ENCODE measurements at places on chromosomes 2 and 18. TPM values are rescaled to one million over a fixed set of nuclear protein-coding genes. Genes with fewer than 3 reads are reported as not detected.

- H3K36me3 ChIP-seq = peaks cover 6% of the 10 kb centered on the region
- H3K4me1 ChIP-seq = peaks cover 6% of the 10 kb centered on the region
- DNase-seq = no peak
- peak overlapping the region; percentile 81 for H3K4me3 ChIP-seq
Measured at GRCh38 chr2:84515788-84516187, 510 bp upstream of the DNAH6 start.

- H3K27me3 ChIP-seq = peaks cover 41% of the 10 kb centered on the region
- no peaks in the 10 kb centered on the region for H3K36me3 ChIP-seq
- H3K4me1 ChIP-seq = no peaks in the 10 kb centered on the region
- no peak overlapping the region for H3K27ac ChIP-seq
Measured at GRCh38 chr2:2183176-2183575, 147.9 kb downstream of the MYT1L start.

The DCC gene
- total RNA-seq = not detected

The ELOA2 gene
- not detected for total RNA-seq

GRCh38 chr2:196549052-196549451 lies 90.5 kb upstream of the CCDC150 start:
- no peaks in the 10 kb centered on the region for H3K4me1 ChIP-seq
- no peak overlapping the region for H3K4me3 ChIP-seq
- H3K36me3 ChIP-seq = no peaks in the 10 kb centered on the region
- H3K27me3 ChIP-seq = no peaks in the 10 kb centered on the region

The DSG1 gene
- total RNA-seq = not detected

The C2orf78 gene
- total RNA-seq = not detected

DNA sequence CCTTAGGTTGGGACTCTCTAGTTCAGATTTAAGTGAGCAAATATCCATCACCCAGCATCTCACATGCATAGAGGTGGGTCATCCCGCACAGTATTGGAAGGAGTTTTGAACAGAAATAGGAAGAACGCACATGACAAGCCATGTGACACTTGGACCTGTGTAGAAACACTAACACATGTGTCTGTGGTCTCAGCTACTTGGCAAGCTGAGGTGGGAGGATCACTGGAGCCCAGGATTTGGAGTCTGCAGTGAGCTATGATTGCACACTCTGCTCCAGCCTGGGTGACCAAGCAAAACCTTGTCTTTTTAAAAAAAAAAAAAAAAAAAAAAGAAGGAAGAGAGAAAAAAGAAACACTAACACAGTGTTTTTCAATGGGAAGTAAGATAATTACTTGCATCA lies 5.4 kb upstream of the MTCL1 start:
- DNase-seq = no peak
- H3K4me3 ChIP-seq = no peak overlapping the region
- H3K27ac ChIP-seq = no peak overlapping the region
- H3K27me3 ChIP-seq = no peaks in the 10 kb centered on the region
- peaks cover 12% of the 10 kb centered on the region for H3K4me1 ChIP-seq

The CDH7 gene
- total RNA-seq = not detected

- no peak overlapping the region for H3K27ac ChIP-seq
- DNase-seq = no peak
- no peaks in the 10 kb centered on the region for H3K27me3 ChIP-seq
- H3K36me3 ChIP-seq = peaks cover 80% of the 10 kb centered on the region
- H3K4me3 ChIP-seq = no peak overlapping the region
Measured at GRCh38 chr18:9133225-9133624, 3.4 kb upstream of the ANKRD12 start.

The TTC32 gene
- 18.2 TPM for total RNA-seq

- no peaks in the 10 kb centered on the region for H3K27me3 ChIP-seq
- H3K36me3 ChIP-seq = no peaks in the 10 kb centered on the region
- H3K4me1 ChIP-seq = peaks cover 6% of the 10 kb centered on the region
- no peak overlapping the region for H3K27ac ChIP-seq
- no peak for DNase-seq
Measured at GRCh38 chr2:127003070-127003800, 103.7 kb downstream of the BIN1 start.

The DYSF gene
- total RNA-seq = 2.0 TPM

DNA sequence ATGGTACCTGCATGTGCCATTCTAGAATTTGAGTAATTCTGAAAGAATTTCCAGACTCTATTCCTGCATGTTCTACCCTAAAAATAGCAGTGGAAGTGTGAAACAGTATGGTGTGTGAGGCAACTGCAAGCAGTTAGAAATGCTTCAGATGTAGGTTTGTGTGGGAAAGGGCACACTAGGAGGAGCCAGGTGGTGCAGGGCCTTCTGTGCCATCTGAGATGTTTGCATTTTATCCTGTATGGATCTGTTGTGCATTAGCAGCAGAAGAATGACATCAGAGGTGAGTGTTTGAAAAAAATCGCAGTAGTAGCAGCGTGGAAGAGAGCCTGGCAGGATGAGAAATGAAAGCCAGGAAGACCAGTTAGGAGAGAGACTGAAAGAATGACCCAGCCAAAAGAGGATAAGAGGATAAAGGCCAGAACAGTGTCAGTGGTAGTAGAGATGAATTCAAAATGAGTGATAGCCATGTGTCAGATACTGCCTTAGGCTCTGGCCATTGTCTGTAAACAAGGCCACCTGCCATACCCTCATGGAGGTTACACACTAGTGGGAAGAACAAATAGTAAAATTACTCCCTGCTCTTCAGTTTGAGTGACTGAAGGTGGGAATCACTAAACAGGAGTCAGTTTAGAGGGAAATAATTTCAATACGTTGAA lies 142.2 kb downstream of the PKP4 start:
- DNase-seq = peak; percentile 20
- H3K4me1 ChIP-seq = peaks cover 13% of the 10 kb centered on the region
- H3K27ac ChIP-seq = no peak overlapping the region
- no peak overlapping the region for H3K4me3 ChIP-seq
- no peaks in the 10 kb centered on the region for H3K27me3 ChIP-seq

DNA sequence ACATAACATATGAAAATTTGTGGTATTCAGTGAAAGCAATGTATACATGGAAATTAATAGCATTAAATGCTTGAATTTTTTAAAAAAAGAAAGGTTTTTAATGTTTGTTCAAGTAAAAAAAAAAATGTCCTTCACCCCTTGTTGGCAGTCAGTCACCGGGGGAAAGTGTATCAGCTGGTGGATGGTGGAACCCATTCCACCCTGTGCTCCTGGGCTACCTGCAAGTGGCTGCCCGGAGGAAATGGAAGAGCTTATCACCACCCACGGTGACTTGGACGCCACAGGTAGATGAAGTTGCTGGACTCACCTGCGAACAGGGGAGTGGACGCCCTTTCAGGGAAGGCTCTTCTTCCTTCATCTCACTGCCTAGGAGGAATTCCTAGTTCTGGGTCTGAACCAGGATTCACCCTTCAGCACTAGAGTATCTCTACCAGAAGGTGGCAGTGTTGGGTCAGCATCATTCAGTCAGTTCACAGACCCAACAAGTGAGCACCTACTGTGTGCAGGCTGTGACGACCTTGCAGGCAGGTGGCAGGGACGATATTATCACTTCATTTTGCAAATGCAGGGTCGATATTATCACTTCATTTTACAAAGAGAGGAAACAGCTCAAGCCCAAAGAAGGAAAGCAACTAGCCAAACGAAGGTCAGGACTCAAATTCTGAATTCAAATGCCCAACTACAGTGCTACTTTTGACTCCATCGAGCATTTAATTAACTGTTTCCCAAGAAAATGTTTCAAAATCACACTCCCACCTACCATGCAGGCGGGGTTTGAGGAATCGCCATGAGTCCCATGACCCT lies 35.8 kb downstream of the CIB4 start:
- H3K4me3 ChIP-seq = no peak overlapping the region
- H3K27ac ChIP-seq = no peak overlapping the region
- H3K27me3 ChIP-seq = peaks cover 85% of the 10 kb centered on the region
- no peaks in the 10 kb centered on the region for H3K36me3 ChIP-seq

GRCh38 chr2:127094509-127095366 lies 12.2 kb downstream of the BIN1 start:
- no peaks in the 10 kb centered on the region for H3K27me3 ChIP-seq
- peak; percentile 53 for DNase-seq
- H3K4me1 ChIP-seq = peaks cover 32% of the 10 kb centered on the region
- H3K27ac ChIP-seq = peak overlapping the region; percentile 39
- peaks cover 7% of the 10 kb centered on the region for H3K36me3 ChIP-seq

- H3K4me3 ChIP-seq = no peak overlapping the region
- no peaks in the 10 kb centered on the region for H3K36me3 ChIP-seq
- no peaks in the 10 kb centered on the region for H3K27me3 ChIP-seq
- DNase-seq = no peak
- H3K4me1 ChIP-seq = peaks cover 6% of the 10 kb centered on the region
Measured at GRCh38 chr2:170503971-170504809, 210.9 kb upstream of the SP5 start.

- no peak for DNase-seq
- H3K4me1 ChIP-seq = no peaks in the 10 kb centered on the region
- no peaks in the 10 kb centered on the region for H3K27me3 ChIP-seq
- H3K4me3 ChIP-seq = no peak overlapping the region
- H3K27ac ChIP-seq = no peak overlapping the region
Measured at GRCh38 chr2:72848436-72849137, 22.8 kb upstream of the EXOC6B start.

- no peaks in the 10 kb centered on the region for H3K27me3 ChIP-seq
- no peaks in the 10 kb centered on the region for H3K4me1 ChIP-seq
- no peak for DNase-seq
Measured at GRCh38 chr2:86211033-86211795, 12.0 kb downstream of the MRPL35 start.

The INPP4A gene
- total RNA-seq = 21.5 TPM

The SFT2D3 gene
- 3.6 TPM for total RNA-seq

GRCh38 chr2:19349911-19350677 lies 8.3 kb downstream of the OSR1 start:
- no peaks in the 10 kb centered on the region for H3K4me1 ChIP-seq
- H3K36me3 ChIP-seq = peaks cover 18% of the 10 kb centered on the region
- DNase-seq = peak; percentile 20
- H3K27ac ChIP-seq = no peak overlapping the region

The SERPINB12 gene
- total RNA-seq = not detected

The NRP2 gene
- total RNA-seq = 10.3 TPM

DNA sequence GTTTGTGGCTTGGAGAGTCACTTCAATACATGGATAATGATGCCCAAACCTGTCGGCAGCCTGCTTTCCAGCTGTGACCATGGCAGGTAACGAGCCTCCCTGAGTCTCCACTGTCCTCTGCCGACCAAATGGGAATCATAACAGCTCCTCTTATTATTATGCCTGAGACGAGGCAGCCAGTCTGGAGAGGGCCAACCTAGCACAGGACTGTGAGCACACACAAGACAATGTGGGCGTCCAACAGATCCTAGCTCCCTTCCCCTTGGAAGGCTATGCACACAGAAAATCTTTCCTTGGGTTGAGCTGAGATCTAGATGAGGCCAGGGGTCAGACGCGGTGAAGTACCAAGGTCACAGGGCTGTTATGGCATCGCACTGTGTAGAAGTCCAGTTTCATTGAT lies 890 bp upstream of the SLC4A3 start:
- no peaks in the 10 kb centered on the region for H3K4me1 ChIP-seq
- no peaks in the 10 kb centered on the region for H3K36me3 ChIP-seq
- peak overlapping the region; percentile 75 for H3K4me3 ChIP-seq
- no peak overlapping the region for H3K27ac ChIP-seq
- peaks cover 10% of the 10 kb centered on the region for H3K27me3 ChIP-seq

- no peak overlapping the region for H3K27ac ChIP-seq
- no peak overlapping the region for H3K4me3 ChIP-seq
- H3K36me3 ChIP-seq = peaks cover 22% of the 10 kb centered on the region
- H3K4me1 ChIP-seq = peaks cover 18% of the 10 kb centered on the region
- H3K27me3 ChIP-seq = no peaks in the 10 kb centered on the region
Measured at GRCh38 chr2:17763641-17764333, 9.8 kb downstream of the GEN1 start.

DNA sequence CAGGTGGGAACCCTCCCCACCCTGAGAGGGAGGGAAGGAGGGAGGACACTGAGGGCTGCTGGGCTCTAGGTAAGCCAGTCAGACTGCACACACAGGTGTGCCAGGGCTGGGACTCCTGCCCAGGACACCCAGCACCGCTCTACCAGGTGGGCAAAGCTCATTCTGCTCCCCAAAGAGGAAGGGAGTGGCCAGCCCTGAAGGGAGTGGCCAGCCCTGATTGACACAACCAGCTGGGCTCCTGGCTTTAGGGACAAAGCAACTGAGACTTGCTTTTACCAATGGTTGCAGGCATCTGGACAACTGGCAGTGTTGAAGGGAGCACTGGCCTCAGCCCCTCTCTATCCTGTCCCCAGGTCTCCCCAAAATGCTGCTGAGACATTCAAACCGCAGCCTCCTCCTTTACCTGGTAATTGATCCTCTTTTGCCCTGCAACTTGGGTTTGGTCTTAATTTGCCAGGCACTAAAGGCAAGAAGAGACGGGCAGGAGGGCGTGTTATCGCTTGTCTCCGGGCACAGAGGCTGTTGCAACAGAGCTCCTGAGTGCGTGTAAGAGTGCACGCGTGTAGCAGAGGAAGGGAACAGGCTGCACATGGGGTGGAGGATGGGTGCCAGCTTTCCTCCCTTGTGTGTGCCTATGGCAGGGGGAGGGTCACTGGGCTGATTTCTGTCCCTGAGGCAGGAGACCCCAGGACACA lies 14.5 kb upstream of the FOSL2 start:
- peak overlapping the region; percentile 61 for H3K4me3 ChIP-seq
- H3K27ac ChIP-seq = peak overlapping the region; percentile 70
- H3K27me3 ChIP-seq = no peaks in the 10 kb centered on the region
- peaks cover 29% of the 10 kb centered on the region for H3K4me1 ChIP-seq
- no peaks in the 10 kb centered on the region for H3K36me3 ChIP-seq
- peak; percentile 93 for DNase-seq

GRCh38 chr2:28406276-28407096 lies 13.8 kb downstream of the FOSL2 start:
- no peak overlapping the region for H3K4me3 ChIP-seq
- H3K4me1 ChIP-seq = peaks cover 40% of the 10 kb centered on the region
- no peaks in the 10 kb centered on the region for H3K36me3 ChIP-seq
- H3K27ac ChIP-seq = peak overlapping the region; percentile 85

GRCh38 chr18:24381126-24381525 lies 16.5 kb downstream of the OSBPL1A start:
- no peak overlapping the region for H3K4me3 ChIP-seq
- no peaks in the 10 kb centered on the region for H3K27me3 ChIP-seq
- peaks cover 9% of the 10 kb centered on the region for H3K36me3 ChIP-seq
- peaks cover 6% of the 10 kb centered on the region for H3K4me1 ChIP-seq

DNA sequence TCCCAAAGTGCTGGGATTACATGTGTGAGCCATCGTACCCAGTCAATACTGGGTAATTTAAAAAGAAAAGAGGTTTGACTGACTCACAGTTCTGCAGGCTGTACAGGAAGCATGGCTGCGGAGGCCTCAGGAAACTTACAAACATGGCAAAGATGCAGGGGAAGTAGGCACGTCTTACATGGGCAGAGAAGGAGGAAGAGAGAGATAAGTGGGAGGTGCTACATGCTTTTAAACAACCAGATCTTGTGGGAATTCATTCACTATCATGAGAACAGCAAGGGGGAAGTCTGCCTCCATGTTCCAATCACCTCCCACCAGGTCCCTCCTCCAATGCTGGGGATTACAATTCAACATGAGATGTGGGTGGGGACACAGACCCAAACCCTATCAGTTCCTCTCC lies 192.5 kb downstream of the ATAD2B start:
- H3K4me3 ChIP-seq = no peak overlapping the region
- H3K27ac ChIP-seq = no peak overlapping the region
- H3K27me3 ChIP-seq = no peaks in the 10 kb centered on the region

- no peaks in the 10 kb centered on the region for H3K27me3 ChIP-seq
- no peak overlapping the region for H3K4me3 ChIP-seq
- H3K36me3 ChIP-seq = no peaks in the 10 kb centered on the region
- DNase-seq = no peak
- H3K27ac ChIP-seq = no peak overlapping the region
Measured at GRCh38 chr2:2812117-2812516, 481.0 kb upstream of the MYT1L start.

The C2orf72 gene
- not detected for total RNA-seq

The RIT2 gene
- total RNA-seq = not detected

The ARL5A gene
- 34.8 TPM for total RNA-seq

- H3K27me3 ChIP-seq = peaks cover 14% of the 10 kb centered on the region
- H3K4me1 ChIP-seq = no peaks in the 10 kb centered on the region
- DNase-seq = no peak
- peaks cover 6% of the 10 kb centered on the region for H3K36me3 ChIP-seq
- no peak overlapping the region for H3K4me3 ChIP-seq
Measured at GRCh38 chr2:239747274-239747673, 277.9 kb downstream of the NDUFA10 start.

The TRIM43 gene
- not detected for total RNA-seq

Data from MCF 10A (cell line).